Hematopoietic multipotent progenitor cell treated with erythropoietin and hydrocortisone succinate and interleukin-3 and kit ligand, for 17 days (in vitro differentiated cells): ENCODE measurements at places on chromosomes 11 and 22.
A peak's percentile ranks its signal among the peaks of the same experiment; 100 is the strongest.

- no peak for DNase-seq
Measured at GRCh38 chr11:5753943-5754342, at the start of gene OR52N4. Gene OR52N4, plus strand, starts transcription at chr11:5754243. Its CDS starts 498 bp downstream, at chr11:5754741.

GRCh38 chr11:124746621-124747243 lies 5.3 kb downstream of the VSIG2 start:
- DNase-seq = peak; percentile 75

GRCh38 chr11:43581370-43582023 lies 99.0 kb upstream of the HSD17B12 start:
- DNase-seq = no peak

- DNase-seq = no peak
Measured at GRCh38 chr11:8603696-8604077, 9.7 kb upstream of the STK33 start.

- DNase-seq = no peak
Measured at GRCh38 chr11:105700271-105700670, 90.4 kb downstream of the GRIA4 start.

- no peak for DNase-seq
Measured at GRCh38 chr22:29342177-29342576, 26.7 kb upstream of the RASL10A start.

DNA sequence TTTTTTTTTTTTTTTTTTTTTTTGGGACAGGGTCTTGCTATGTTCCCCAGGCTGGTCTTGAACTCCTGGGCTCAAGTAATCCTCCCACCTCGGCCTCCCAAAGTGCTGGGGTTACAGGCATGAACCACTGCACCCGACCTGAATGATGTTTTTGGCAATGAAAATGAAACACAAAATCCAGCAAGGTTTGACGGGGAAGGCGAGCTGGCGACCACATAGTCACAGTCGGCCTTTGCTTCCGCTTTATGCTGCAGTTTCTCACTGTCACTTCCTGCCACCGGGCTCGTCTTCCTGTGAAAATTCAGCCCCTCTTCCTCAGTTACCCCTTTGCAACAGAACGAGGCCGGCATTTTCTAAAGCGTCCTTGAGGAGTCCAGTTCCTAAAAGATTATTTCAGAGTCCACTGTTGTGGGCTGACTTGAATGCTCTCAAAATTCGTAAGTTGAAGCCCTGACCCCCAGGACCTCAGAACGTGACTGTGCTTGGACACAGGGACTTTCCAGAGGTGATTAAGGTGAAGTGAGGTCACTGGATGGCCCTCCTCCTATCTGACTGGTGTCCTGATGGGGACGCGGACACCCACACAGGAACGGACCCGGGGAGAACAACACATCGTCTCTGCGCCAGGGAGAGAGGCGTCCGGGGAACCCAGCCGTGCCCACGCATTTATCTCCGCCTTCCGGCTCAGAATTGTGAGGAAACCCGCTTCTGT lies 2.9 kb upstream of the BID start:
- peak; percentile 62 for DNase-seq

- DNase-seq = no peak
Measured at GRCh38 chr11:19972091-19972490, 188.2 kb downstream of the DBX1 start.
